T-helper 17 cell (primary cell): ENCODE measurements at places on chromosomes 1 and 21.

DNA sequence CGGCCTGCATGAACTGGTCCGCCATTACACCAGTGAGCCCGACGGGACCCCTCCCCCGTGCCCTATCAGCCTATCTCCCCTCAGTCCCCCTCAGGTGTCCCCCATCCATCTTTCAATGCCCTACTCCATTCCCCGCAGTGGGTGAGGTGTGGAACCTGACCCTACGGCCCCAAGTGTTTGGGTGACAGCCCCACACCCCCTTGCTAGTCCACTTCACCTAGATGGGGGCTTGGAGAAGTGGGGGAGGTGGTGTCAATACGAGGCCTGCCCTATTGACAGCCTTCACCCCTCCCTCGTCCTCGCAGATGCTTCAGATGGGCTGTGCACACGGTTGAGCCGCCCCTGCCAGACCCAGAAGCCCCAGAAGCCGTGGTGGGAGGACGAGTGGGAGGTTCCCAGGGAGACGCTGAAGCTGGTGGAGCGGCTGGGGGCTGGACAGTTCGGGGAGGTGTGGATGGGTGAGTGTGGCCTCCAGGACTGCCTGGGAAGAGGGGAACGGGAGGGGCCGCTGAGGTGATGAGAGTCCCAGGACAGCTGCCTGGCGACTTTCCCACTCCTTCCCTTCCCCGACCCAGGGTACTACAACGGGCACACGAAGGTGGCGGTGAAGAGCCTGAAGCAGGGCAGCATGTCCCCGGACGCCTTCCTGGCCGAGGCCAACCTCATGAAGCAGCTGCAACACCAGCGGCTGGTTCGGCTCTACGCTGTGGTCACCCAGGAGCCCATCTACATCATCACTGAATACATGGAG lies 15.7 kb upstream of the HDAC1 start:
- no peaks in the 10 kb centered on the region for H3K27me3 ChIP-seq
- peaks cover 9% of the 10 kb centered on the region for H3K36me3 ChIP-seq
- peak overlapping the region; percentile 57 for H3K4me3 ChIP-seq
- DNase-seq = no peak
- H3K4me1 ChIP-seq = peaks cover 49% of the 10 kb centered on the region

DNA sequence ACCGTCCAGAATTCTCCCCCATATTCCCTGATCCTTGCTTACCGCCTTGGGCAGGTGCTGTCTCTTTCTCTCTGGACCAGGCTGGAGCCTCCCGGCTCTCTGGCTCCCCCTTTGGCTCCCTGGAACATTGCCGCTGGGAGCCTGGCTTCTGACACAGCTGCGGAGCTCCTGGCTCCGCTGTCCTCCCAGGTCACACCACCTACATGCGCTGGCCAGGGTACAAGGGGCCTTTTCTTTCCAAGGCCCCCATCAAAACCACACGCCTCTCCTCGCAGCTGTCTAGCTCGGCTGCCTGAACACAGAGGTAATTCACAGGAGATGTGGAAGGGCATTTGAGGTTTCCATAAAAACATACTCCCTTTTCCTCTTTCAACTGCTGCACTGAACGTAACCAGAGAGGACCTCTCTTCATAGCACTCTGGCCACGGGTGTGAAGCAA lies 7.5 kb upstream of the ZNF648 start:
- H3K27ac ChIP-seq = no peak overlapping the region
- H3K4me1 ChIP-seq = no peaks in the 10 kb centered on the region
- H3K36me3 ChIP-seq = no peaks in the 10 kb centered on the region
- no peak for DNase-seq

DNA sequence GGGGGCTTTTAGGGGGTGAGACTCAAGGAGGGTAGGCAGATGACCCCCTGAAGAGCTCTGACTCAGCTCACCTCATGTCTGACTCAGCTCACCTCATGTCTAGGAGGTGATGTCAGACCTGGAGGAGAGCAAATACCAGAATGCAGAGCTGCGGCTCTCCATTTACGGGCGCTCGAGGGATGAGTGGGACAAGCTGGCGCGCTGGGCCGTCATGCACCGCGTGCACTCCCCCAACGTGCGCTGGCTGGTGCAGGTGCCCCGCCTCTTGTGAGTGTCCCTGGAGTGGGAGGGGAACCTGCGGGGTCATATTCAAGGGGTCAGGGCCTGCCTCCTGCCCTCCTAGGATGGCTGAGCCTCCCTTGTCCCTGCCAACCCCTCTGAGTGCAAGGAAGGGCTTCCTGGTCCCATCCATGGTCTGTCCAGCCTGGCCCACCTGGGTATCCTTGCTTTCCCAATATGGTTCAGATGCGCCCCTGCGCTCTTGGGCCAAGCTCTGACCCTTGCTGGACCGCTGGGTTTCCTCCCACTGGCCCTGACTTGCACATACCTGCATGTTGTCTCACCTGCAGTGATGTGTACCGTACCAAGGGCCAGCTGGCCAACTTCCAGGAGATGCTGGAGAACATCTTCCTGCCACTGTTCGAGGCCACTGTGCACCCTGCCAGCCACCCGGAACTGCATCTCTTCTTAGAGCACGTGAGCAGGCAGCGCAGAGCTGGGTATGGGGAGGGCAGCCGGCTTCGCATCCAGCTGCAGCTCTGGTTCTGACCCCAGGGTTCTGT lies 9.1 kb downstream of the AMPD2 start:
- peaks cover 26% of the 10 kb centered on the region for H3K4me1 ChIP-seq
- H3K27ac ChIP-seq = peak overlapping the region; percentile 85
- no peak for DNase-seq
- peaks cover 6% of the 10 kb centered on the region for H3K36me3 ChIP-seq
- H3K27me3 ChIP-seq = no peaks in the 10 kb centered on the region
- no peak overlapping the region for H3K4me3 ChIP-seq

- DNase-seq = peak; percentile 90
- no peaks in the 10 kb centered on the region for H3K27me3 ChIP-seq
- peaks cover 25% of the 10 kb centered on the region for H3K4me1 ChIP-seq
- H3K36me3 ChIP-seq = no peaks in the 10 kb centered on the region
- H3K27ac ChIP-seq = no peak overlapping the region
Observed at GRCh38 chr1:154974808-154975408, 427 bp downstream of the CKS1B start.

GRCh38 chr1:198068285-198068684 lies 88.5 kb upstream of the NEK7 start:
- H3K36me3 ChIP-seq = peaks cover 2% of the 10 kb centered on the region
- H3K4me3 ChIP-seq = no peak overlapping the region
- no peak overlapping the region for H3K27ac ChIP-seq
- peaks cover under 1% of the 10 kb centered on the region for H3K4me1 ChIP-seq
- H3K27me3 ChIP-seq = peaks cover 24% of the 10 kb centered on the region

GRCh38 chr1:234659538-234659937 lies 49.6 kb upstream of the IRF2BP2 start:
- H3K4me1 ChIP-seq = peaks cover 10% of the 10 kb centered on the region
- H3K36me3 ChIP-seq = no peaks in the 10 kb centered on the region
- H3K27me3 ChIP-seq = no peaks in the 10 kb centered on the region
- DNase-seq = no peak
- no peak overlapping the region for H3K4me3 ChIP-seq
